ENCODE measurements at places on chromosomes 7 and 10.
A peak's percentile ranks its signal among the peaks of the same experiment; 100 is the strongest.

GRCh38 chr7:134941185-134941900 is 45.0 kb upstream of the AGBL3 start:
- no peak for DNase-seq

- no peak for DNase-seq
Measured at GRCh38 chr10:96681524-96681923, 38.8 kb downstream of the PIK3AP1 start.

DNA sequence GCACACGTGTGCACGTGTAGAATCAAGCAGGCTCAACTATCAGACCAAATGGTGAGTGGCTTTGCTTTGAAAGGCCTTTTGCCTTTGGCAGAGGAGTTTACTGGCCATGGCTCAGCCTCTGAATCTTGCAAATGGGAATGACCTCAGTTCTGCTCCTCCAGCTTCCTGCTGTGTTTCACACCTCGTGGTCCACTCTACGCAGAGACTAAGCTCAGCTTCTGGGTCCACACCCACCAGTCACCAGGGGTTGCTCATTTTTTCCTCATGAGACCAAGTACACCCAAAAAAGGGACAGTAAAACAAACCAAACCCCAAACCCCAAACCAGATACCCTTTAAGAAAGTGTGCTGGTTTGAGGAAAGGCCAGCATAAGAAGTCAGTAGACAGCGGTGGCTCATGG is 236.4 kb downstream of the DNAJB6 start:
- DNase-seq: no peak

GRCh38 chr7:42099470-42100155 is 137.4 kb downstream of the GLI3 start:
- DNase-seq: no peak

GRCh38 chr10:30993155-30993554 is 38.5 kb downstream of the ZNF438 start:
- no peak for DNase-seq

DNA sequence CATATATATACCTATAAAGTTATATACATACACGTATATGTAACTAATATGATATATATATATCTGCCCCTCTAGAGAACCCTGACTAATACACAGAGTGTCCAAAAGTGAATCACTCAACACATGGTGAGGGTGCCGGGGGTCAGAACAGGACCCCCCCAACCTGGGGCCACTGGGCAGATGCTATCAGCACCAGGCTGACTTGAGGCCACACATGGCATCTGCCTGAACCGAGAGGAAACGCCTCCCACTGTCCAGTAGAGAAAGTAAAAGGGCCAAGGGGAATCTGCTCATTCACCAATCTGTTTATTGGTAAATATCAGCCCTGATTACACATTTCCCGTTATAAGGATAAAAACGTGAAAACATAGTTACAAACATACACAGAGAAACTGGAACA is 218.3 kb downstream of the PTPRN2 start:
- DNase-seq: no peak

DNA sequence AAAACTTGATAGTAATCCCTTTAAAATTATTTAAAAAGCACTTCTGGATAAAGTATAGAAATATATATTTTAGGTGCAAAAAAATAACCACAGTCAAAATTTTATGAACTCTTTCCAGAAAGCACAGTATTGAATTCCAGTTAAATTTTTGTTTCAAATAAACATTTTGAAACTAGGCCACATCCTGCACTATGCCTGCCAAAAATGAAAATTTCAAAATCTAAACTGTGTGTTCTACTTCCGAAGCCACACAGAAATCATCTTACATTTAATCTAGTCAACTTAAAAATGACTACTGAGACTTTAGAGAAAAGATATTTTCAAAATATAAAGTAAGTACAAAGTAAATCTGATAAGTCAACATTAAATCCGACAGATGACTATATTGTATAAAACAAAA is 50.0 kb downstream of the MAGI2 start:
- DNase-seq: no peak

- DNase-seq: no peak
Measured at GRCh38 chr10:98567391-98568133, 120.8 kb upstream of the HPS1 start.

DNA sequence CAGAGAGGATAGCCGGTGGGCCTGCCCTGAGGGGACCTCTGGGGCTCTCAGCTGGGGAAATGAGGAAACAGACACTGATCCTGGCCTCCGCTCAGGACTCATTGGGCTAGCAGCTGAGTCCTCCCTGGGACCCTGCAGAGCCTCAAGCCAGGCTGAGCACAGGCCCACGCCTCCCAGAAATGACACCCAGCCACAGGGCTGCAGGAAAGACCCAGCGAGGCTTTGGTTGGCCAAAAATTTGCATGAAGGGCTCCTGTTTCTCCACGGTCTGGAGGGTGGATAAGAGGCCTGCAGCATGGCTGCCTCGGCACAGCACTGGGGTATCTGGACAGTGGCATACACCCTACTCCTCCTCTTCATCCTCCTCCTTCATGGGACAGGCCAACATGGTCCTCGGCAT is 60.4 kb downstream of the ZNF33B start:
- no peak for DNase-seq

GRCh38 chr7:102080019-102080433 is 206.6 kb upstream of the SH2B2 start:
- DNase-seq: no peak

DNA sequence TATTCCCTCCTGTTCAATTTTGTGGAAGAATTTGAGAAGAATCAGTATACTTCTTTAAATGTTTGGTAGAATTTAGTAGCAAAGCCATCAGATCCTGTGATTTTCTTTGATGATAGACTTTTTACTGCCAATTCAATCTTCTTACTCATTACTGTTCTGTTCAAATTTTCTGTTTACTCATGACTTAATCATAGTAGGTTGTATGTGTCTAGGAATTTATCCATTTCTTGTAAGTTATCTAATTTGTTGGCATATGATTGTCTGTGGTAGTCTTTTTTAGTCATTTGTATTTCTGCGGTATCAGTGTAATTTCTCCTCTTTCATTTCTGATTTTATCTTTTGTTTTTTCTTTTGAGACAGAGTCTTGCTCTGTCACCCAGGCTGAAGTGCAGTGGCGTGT is 87.4 kb downstream of the CCDC3 start:
- no peak for DNase-seq

GRCh38 chr7:48734695-48735406 is 189.5 kb upstream of the CDC14C start:
- DNase-seq: no peak

DNA sequence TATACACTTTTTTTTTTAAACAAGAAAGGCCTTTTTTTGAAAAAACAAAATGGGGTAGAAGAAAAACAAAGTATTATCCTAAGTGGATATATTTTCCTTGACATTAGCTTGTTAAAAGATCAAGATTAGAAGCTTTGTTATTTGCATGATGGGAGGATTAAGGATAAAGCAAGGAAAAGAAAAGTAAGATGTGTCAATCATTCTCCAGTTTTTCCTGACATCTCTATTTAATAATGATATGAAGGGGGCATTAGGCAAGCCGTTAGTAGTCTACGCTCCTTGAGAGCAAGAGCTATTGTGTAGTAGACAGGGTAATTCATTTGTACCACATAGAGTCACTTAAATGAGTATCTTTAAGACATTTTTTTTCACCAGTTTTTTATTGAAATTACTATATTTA is 137.6 kb downstream of the RNF133 start:
- DNase-seq: no peak

GRCh38 chr7:45031829-45032228 is 31.8 kb downstream of the CCM2 start:
- DNase-seq: no peak

DNA sequence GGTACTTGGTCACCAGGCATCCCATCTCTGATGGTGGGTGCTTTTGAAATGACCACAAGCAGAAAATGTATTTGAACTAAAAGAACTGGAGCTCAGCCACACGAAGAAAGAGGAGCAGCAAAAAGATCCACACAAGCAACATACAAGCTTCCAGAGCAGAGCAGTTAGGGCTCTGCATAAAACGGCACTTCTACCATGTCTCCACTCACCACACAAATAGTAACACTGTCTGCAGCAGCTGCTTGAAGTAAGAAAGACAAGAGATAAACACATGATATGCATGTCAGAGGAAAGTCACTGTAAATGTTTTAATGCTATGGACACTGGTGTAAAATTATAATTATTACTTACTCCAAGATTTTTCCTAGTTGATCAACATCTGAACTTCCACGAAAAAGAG is 32.5 kb upstream of the FAM133B start:
- no peak for DNase-seq

DNA sequence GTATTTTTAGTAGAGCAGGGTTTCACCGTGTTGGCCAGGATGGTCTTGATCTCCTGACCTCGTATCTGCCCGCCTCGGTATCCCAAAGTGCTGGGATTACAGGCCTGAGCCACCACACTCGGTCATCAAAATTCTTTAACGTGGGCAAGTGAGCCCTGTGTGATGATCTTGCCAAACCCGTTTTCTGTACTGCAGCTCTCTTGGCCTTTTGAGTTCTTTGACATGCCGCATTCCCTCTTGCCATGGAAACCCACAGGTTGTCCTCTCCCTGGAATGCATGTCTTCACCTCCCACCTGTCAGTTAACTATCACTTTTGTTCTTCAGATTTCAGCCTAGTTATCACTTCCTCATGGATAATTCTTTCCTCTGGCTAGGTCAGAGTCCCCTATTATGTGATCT is 5.0 kb downstream of the NUP205 start:
- DNase-seq: no peak

DNA sequence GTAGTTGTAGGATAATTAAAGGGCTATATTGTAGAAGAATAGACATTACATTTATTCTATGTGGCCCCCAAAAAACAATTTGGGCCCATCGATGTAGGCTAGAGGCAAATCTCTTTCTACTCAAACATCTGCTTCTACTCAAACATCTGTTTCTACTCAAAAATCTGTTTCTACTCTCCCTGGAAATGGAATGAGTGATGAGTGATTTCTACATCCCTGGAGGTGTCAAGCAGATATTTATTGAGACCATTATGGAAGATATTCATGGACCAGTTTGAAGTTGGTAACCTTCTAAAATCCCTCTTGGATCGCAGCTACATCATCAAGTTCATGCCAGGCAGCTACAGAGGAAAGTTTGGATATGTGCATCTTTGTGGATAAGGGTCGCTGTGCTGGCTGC is 5.1 kb upstream of the PLPP4 start:
- no peak for DNase-seq

- peak; percentile 20 for DNase-seq
Measured at GRCh38 chr7:134514663-134515062, 12.7 kb upstream of the AKR1B10 start.

GRCh38 chr10:36280321-36280741 is 638.2 kb upstream of the FZD8 start:
- no peak for DNase-seq

DNA sequence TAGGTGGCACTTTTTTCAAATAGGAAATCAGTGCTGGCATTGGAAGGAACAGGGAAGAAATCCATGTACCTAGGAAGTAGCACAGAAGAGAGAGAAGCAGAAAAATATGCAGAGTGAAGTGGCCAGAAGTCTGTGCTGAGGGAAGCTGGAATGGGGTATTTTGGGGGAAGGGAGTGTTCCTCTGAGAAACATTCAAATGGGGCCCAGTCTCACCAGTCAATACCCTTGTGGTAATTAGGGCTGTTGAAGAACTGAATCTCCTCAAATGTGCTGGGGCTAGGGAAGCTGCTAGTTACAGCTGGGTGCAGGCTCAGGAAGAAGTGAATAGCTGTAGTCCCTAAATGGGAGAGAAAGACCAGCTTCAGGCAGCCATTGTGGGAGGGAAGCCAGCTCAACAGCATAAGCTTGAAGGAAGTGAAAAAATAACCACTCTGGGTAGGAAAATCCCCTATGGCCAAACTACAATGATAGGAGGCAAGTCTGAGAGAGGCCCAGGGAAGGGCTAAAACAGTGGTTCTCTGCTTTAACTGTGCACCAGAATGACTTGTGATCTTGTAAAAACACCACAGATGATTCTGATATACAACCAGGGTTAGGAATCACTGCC is 7.6 kb downstream of the NDST2 start:
- no peak for DNase-seq

- DNase-seq: no peak
Measured at GRCh38 chr7:81333004-81333403, 414.2 kb upstream of the SEMA3C start.

Data from progenitor cell of endocrine pancreas (in vitro differentiated cells).